ENCODE measurements at places on chromosomes 5 and 9.
A peak's percentile ranks its signal among the peaks of the same experiment; 100 is the strongest.

GRCh38 chr5:42500003-42500599 is 76.9 kb downstream of the GHR start:
- DNase-seq: no peak

DNA sequence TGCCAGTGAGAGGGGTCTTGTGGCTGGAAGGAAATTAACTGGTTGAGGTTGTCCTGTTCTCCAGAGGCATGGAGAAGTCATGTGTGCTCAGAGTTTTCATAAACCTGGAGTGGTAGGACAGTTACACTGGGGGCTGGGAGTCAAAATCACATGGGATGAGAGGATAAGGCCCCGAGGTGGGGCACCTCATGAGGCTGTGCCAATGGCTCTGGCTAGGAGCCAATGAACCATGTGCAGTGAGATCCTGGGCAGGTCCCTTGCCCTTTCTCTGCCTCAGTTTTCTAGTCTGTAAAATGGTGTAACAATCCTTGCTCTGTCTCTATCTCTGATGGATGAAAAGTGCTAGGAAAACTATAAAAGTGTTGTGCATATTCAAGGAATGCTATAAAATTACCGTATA is 7.0 kb upstream of the SYNPO start:
- no peak for DNase-seq

DNA sequence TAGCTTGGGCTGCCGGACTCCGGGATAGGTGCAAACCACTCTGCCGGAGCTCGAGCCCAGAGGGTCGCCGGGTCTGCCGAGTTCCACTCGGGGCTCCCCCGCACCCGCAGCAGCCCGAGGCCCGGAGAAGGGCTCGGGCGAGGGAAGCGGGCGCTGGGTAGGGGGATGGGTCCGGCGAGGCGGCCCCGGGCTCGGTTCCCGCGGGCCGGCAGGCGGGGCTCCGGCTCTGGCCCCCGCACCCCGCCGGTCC is 507 bp downstream of the RICTOR start:
- no peak for DNase-seq

DNA sequence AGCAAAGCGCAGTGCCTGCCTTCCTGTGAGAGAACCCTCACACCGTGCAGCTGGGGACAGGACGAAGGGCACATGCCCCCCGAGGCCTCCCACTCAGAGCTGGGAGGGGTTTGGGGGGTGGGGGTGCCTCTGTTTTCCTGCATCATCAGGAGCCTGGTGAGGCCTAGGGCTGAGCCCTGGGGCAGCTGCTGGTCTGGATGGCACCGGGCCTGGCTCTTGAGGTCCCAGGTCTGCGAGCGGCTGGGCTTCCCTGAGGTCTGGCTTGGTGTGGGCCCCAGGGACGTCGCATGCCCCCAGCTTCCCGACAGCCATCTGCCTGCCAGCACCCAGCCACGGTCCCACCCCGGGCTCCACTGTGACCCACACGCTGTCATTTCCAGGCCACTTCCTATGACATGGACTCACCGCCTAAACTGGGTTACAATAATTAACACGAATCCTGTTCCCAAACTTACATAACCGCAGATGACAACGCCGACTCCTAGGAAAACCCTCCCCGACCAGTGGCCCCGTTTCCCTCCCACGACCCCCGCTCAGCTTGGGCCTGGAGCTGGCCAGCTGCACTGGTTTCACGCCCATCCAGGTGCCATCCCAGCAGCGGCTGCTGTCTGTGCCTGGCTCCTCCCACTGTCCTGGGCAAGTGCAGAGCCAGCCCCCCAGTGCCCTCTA is 8.7 kb downstream of the NACC2 start:
- no peak for DNase-seq

- no peak for DNase-seq
These were observed 94.0 kb downstream of the CACNA1B start for GRCh38 chr9:137971477-137972138.

DNA sequence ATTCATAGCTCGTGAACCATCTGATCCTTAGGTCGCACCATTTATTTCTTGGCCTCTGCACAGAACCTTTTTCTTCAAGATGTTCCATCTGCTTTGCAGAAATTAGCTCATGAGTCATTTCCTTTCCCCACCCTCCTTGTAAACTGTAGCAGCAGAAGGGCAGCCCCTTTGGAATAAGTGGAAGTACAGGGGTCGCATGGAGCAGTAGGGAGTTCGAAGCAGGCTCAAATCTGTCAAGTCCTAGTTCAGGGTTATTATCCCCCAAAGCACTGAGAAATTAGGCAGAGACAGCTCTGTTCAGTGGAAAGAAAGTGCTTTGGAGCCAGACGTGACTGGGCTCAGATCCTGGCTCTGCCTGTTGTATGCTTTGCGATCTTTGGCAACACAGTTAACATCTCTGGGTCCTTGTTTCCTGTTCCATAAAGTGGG is 84.2 kb downstream of the SGCD start:
- peak; percentile 18 for DNase-seq

DNA sequence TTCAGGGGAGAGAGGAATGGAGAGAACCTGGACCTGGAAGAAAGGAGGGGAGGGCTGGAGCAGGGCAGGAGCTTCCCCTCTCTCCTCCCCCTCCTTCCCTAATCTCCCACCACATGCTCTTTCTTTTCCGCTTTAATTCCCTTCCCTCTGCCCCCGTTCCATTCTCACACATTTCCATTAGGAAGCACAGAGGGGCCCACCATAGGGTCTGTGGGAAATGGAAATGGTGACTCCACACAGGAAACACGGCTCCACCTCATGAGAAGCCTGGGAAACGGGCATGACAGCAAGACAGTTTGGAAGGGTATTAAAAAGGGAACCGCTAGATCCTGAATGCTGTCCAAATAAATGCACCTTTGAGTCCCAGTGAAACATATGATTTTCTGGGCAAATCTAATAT is 64.9 kb upstream of the ENTREP1 start:
- DNase-seq: no peak

GRCh38 chr9:109914280-109915027 is 134.5 kb downstream of the PALM2AKAP2 start:
- peak; percentile 94 for DNase-seq

- DNase-seq: no peak
These were observed 32.1 kb upstream of the POMT1 start for GRCh38 chr9:131470581-131470991.

DNA sequence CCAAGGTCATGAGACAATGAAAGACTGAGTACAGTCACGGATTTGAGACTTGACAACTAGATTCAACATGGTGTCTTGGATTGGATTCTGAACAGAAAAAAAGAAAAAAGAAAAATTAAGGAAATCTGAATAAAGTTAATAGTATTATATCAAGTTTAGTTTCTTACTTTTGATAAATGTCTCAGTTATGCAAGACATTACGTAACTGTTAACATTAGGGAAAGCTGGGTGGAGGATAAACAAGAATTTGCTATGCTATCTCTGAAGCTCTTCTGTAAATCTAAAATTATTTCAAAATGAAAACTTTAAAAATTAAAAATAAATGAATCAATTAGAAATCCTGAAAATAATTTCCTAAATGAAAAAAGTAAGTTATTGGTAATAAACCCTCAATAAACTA is 14.4 kb upstream of the DCAF12 start:
- DNase-seq: no peak

DNA sequence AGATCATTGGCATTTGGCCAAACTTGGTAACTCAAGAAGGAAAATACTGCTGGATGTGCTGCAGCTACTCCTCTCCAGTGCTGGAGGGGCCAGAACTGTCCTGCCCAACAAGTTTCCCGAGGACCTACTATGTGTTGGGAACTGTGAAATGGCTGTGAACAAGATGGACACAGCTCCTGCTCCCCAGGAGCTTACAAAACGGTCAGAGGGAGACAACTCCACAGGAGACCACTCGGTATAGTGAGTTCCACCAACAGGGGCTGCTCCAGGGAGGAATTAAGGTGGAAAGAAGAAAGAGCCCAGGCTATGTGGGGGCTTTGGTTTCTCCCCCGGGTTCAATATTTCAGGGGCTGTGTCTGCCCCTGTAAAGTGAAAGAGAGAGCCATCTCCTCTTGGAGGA is 78.8 kb downstream of the GNA14 start:
- no peak for DNase-seq

GRCh38 chr9:128125580-128126354 is 1.8 kb downstream of the PTGES2 start:
- DNase-seq: no peak

GRCh38 chr9:111975709-111976108 is 79.1 kb downstream of the UGCG start:
- DNase-seq: no peak

- DNase-seq: no peak
These were observed 123.5 kb upstream of the CD180 start for GRCh38 chr5:67319935-67320725.
